Stimulated activated CD8-positive, alpha-beta memory T cell treated with anti-CD3 and anti-CD28 coated beads, Interleukin-12 subunit alpha, Interleukin-12 subunit beta, amount 100 ng/mL, for 4 hours (primary cell): ENCODE measurements at places on chromosomes 5 and 9.
A peak's percentile ranks its signal among the peaks of the same experiment; 100 is the strongest.

GRCh38 chr9:92501671-92502393, 19.5 kb upstream of the ASPN start:
- no peak for DNase-seq

DNA sequence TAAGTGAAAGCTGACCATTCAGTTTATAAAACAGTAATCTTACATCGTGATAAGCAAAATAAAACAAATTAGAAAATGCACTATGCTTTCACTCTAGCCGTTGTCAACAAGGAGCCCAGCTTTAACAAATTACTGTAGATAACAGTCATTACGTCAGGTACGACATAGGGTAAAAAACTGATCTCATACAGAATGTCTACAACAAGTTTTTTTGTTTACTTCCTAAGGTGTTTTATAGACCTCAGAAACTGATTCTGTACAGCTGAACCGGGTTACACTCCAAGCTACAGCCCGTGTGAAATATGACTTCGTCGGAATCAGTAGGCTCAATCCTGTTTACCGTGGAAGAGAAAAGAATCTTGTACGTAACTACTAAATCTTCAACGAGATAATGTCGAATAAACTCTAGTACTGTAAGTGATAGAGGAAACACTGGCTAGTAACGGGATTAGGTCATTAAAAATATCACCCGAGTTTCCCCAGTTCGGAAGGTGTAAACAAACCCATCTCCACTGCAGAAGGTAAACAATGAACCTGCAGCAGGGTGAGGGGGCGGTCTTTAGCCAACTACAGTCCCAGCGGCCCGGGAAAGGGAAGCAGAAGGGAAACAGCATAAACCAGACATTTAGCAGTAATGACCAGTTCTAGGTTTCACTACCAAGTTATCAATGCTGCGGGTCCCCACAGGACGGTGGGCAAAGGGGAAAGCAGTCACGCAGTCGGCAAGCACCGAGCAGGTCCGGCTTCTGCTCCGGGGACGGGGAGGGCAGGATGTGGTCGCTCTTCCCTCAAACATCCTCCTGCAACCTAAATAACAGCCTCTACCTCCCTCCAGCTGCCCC, 1.1 kb downstream of the RICTOR start:
- DNase-seq, result peak; percentile 33

GRCh38 chr5:33321026-33321425, 119.7 kb upstream of the TARS1 start:
- no peak for DNase-seq

- no peak for DNase-seq
Measured at GRCh38 chr5:168427224-168427623, 59.0 kb upstream of the RARS1 start.

DNA sequence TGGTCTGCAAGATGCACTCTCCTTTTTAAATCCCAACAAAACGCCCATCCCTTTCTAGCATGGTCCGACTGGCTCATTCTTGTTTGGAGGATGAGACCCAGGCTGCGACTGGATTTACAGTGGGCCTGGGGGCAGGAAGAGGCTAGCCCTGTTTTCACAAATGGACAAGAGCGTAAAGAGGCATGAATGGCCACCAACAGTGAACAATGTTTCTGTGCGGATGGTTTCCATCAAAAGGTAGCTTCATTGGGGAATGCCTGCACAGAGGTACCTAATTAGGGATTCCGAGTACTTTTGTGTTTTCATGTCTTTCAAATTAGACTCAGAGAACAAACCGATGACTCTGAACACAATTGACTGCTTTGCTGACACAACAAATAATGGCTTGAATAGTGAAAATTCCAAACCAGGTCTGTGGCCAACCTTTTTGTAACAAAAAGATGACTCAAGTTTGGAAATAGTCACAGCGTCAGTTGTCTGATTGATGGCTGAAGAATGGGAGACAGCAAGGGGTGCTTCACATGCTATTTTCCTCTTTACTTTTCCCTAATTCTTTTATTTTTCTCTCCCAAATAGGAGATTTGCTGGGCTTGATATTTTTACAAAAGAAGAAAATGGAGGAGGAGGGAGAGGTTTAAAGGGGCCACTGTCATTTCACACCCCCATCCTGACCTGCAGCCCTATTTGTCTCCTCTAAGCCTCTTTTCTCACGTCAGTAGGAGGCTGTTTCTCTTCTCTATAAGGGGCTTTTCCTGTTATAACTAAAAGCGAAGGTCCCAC, 208.1 kb upstream of the S1PR3 start:
- no peak for DNase-seq

DNA sequence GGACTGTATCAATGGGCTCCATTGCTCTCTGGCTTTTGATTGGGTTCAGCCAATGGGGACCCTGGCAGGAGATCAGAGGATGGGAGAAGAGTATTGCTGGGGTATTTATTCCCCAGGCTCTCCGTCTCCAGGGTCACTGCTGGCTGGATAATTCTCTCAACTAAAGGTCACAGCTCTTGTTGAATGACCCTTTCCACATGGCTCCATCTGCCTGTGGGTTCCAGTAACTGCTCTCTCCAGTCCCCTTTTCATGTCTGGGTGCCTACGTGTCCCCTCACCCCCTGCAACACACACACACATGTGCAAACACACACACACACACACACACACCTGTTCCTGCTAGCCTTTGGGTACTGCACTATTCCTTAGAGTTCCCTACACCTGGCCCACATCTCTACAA, 53.9 kb upstream of the RIC1 start:
- no peak for DNase-seq

- DNase-seq, result no peak
Measured at GRCh38 chr9:137760426-137760825, 117.2 kb upstream of the CACNA1B start.

DNA sequence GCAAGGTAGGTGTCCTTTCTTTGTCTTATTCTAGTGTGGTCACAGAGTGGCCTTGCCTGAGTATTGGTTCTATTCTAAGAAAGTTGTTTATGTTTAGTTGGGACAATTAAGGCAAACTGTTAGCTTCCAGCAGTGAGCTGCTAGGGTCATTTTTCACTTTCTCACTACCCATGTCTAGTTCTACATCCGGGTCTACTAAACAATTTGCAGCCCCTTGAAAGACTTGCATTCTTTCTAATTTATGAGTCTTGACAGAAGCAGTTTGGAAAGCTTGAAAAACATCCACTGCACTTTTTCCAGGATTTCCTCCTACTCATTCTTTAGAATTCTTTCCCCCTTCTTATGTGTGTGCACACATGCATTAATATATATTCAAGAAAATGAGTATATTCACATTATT, 892.2 kb upstream of the ACO1 start:
- no peak for DNase-seq

DNA sequence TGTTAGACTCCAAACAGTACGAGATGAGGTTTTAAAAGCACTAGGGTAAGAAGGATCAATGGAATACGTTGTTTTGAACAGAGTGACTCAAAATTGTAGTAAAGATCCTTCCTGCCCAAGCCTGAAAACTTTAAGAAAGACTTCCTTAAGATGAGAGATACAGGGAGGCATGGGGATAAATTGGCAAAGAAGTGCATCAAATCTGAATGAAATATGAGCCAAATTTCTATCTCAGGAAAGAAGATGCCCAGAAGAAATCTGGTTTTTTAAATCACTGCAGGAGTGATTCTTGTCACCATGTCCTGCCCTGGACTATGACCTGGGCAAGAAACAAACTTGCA, 14.9 kb downstream of the FCN2 start:
- no peak for DNase-seq

GRCh38 chr5:13567819-13568218, 376.7 kb downstream of the DNAH5 start:
- no peak for DNase-seq

GRCh38 chr5:57550132-57550531, 67.5 kb upstream of the ACTBL2 start:
- DNase-seq, result no peak

DNA sequence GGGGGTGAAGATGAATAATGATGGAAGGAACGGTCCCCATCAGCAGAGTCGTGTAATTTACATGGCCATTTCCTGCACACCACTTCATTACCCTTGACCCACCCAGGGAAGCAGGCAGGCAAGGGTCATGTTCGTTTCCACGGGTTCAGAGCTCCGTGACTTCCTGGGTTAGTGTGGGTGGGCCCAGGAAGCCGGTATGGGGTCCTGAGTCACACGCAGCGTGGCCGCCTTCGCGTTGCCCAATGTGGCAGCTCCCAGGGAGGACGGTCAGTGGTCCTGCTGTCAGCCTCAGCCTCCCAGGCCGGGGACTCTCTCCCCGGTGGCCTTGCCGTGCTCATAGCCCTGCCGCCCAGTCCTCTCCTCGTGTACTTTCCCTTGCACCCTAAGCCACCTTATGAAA, 5.1 kb upstream of the TERT start:
- DNase-seq, result no peak

DNA sequence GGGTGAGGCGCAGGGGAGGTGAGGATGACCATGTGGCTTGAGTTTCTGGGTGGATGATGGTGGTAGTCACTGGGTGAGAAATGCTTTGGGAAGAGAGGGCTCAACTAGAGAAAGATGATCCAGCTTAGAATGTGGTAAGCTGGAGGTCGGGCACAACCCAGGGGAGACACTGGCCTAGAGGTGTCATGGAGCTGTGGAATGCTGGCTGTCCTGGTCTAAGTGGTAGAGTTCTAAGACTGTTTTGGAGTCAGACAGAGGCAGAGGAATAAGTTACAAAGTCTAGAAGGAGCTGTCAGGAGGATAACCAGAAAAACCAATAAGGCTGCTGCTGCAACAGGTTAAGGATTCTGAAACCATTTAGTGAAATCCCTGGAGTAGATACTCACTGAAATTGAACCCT, 19.2 kb upstream of the ACSL6 start:
- DNase-seq, result no peak

DNA sequence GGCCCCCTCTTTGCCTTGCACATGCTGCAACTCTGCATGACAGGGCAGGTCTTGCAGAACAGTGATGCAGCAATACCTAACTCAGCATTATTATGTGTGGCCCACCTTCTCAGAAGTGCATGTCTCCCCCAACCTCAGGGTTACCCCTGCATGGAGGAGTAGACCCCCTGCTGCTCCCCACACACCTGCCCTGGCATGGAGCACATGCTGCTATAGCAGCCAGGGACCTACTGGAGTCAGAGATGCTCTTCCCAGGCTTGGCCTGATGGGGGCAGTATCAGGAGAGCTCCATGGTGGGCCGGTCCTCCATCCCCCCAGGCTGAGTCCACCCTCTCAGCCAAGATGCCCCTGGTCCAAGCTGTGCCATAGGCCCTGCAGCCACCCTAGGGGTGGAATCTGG, 13.2 kb upstream of the BOD1 start:
- no peak for DNase-seq

GRCh38 chr9:130731355-130731754, 37.8 kb downstream of the EXOSC2 start:
- DNase-seq, result no peak

DNA sequence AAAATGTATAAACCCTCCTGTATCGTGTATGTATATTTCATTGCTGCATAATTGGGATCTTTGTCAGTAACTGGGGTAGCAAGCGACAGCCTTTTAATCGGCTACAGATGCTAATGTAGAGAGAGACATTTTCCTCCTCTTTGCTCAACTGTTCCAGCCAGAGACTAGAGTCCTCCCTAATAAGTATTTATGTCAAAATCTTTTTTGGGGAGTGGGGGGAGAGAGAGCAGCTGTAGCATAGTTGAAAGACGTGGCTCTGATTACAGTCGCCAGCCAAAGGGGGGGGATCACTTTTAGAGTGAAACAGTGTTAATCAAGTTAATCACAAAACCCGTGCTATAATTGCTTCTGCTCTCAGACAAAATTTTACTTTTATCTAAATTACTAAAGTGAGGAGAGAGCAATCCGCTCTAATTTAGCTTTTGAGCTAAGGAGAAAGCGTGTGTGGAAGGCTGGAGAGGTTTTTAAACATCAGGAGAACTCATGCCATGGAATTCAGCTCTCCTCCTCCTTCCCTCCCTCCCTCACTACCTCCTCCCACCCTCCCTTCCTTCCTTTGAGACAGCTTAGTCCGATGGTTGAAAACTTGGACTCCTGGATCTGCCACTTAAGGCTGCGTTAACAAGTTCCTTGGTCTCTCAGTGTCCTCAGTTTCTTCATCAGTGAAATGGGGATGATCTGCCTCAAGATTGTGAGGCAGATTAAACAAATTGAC, 87.3 kb upstream of the ZNF618 start:
- DNase-seq, result no peak

DNA sequence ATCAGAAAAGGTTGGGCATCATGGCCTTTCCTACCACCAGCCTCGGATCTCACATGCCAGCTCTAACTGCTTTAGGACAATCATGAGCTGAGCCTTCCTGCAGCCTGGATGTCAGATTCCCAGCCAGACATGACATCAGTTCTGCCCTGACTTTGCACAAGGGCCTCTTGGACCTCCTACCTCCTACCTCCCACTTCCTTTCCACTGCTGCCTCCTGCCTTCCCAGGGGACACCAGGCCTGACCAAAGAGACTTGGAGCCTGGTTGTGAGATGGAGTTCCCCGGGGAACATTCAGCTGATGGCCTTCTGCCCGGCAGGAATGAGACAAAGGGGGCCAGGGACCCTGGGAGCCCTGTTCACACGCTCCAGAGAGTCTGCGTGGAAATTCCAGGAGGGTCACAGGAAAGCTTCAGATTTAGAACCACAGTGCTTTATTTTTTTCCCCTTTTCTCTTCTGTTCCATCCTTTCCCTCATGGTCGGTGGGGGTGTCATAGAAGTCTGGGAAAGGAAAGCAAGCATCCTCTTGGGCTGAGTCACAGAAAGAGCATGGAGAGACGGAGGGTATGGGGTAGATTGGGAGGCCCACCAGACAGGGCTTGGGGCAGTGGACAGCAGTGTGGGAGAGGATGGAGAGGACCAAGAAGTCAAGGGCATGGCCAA, 35.4 kb upstream of the IL17B start:
- no peak for DNase-seq
